ENCODE measurements at places on chromosomes 7 and 10.

DNA sequence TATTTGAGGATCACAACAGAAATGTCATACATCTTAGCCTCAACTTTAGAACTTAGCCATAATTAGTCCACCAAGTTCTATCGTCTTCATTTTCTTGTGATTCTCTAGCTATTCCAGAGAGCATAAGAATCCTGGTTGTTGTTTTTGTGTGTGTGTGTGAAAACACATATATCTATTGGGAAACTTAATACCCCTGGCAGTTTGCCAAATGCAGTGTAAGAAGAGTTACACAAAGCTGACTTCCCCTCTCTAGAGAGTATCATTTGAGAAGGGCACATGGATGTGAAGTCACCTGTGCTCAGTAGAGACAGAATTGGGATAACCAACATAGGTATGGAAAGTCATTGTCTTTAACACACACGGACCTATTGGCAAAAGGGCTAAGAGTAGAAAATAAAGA, 19.3 kb downstream of the FOXI2 start:
- no peak for DNase-seq

GRCh38 chr10:60149003-60149402, 240.7 kb downstream of the ANK3 start:
- DNase-seq: no peak

GRCh38 chr7:135975166-135975565, 2.0 kb downstream of the MTPN start:
- no peak for DNase-seq

DNA sequence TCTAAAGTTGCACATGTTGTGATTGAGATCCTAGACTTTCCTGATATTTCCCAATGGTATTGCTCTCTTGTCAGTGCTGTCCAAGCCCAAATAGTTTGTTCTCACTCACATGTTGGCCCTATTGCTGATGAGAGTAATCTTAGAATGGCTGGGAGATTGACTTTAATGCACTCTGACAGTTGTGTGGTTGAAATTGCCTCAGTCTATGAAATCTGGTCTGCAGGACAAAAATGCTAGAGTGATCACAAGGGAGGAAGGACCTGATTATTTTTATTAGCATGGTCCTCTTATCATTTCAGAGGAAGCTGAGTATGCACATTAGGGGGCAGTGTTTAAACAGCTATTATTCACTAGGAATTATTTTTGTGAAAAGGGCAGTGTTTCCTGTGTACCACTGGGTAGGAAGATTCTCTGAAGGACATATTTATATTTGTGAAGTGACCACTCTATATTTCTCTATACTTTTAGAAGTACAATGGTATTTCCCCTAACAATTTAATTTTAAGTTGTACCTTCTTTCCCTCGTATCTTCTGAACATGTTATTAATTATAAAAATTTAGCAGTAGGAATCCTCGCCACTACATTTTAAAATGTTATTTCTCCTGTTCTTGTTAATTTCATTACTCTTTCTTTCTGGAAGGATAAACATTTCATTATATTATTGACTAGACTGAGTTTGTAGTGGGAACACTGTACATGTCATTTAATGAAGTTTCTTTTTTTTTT, 64.4 kb downstream of the SUGCT start:
- DNase-seq: no peak

DNA sequence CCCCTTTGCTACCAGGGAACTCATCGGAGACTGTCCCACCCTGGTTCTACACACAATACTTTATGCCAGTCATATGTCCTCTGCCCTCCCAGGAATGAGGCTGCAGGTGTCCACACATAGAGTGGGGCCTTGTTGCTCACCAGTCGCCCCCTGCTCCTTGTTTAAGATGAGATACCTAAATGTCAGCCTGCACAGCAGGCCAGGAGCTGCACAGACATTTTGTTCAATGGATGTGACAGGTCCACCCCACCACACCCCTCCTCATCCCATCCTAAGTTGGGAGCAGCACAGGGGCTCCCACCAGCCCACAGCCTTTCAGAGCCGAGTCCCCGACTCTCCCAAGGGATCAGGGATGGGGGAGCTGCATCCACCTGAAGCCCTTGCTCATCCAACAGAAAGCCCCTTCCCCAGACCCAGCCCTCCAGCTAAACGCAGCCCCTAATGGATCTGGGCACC, 6.2 kb upstream of the GRID1 start:
- DNase-seq: no peak

- DNase-seq: no peak
These were observed 7.5 kb upstream of the FAM171A1 start for GRCh38 chr10:15378569-15378968.

DNA sequence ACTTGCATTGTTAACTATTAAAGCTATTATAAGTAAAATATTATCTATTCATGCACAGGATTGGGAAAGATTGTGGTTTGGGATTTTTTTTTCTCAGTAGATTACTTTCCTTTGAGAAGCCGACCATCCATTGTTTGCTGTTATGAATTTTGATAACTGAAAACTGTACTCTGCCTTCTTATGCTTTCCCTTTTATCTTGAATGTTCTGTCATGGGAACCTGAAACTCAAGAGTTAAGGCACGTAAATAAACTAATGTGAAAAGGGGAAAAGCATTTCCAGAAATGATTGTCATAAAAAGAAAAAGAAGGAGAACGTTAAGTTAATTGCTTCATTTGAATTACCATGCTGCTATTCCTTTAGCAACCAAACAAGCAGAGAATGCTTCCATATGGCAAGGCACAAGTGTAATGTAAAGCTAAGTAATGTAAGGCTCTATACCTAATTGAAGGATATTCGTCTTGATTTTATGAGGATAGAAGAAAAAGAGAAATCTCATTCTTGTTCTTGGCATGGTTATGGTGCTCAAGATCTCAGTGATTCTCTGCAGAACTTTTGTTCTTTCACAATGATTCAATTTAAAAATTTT, 370.8 kb downstream of the AUTS2 start:
- DNase-seq: no peak

GRCh38 chr7:44046321-44047061, 2.0 kb downstream of the DBNL start:
- no peak for DNase-seq

- no peak for DNase-seq
These were observed 35.9 kb downstream of the SVOPL start for GRCh38 chr7:138665249-138665648.

DNA sequence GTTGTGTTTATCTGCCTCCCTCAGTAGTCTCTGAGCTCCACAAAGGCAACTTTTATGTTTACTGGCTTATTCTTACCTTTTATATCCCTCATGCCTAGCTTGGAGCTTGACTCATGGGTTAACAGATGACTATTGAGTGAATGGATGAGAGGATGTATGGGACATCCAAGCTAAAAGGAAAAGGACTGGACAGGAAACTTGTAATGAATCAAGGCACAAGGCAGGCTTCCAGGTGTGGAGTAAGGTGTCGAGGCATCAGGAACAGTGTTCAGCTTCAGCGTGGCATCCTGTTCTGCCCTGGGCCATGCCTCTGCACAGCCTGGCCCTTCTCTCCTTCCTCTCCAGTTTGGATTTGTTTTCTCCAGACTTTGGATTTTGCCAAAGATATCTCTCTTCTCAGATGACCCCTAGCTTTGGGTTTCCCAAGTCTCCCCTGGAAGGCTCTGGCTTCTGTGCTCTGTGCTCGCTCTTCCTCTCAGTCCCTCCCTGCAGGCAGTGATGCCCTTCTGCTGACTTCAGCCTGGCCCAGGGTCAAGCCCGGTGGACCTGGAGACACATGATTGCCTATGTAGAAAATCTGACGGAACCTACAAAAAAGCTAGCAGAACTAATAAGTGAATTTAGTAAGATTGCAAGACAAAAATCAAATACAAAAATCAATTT, 367.3 kb downstream of the CXCL12 start:
- no peak for DNase-seq

GRCh38 chr7:20661884-20662283, 46.4 kb downstream of the ABCB5 start:
- DNase-seq: no peak

DNA sequence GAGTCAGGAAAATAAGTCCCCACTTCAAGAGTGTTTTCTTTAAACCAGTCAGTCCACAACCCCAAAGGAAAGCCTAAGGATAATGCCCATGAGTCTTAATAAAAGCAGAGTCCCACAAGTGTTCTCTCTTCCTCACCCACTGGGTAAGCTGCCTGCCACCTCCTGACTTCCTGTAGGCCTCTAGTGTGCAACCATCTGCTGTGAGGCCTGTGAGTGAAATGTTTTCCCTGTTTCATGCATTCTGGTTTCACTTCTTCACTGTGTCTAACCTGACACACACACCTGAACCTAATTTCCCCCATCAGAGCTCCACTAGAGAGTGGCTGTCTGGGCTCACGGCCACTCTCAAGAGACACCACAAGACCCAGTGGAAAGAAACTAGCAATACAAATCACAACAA, 38.9 kb upstream of the GDF10 start:
- no peak for DNase-seq

DNA sequence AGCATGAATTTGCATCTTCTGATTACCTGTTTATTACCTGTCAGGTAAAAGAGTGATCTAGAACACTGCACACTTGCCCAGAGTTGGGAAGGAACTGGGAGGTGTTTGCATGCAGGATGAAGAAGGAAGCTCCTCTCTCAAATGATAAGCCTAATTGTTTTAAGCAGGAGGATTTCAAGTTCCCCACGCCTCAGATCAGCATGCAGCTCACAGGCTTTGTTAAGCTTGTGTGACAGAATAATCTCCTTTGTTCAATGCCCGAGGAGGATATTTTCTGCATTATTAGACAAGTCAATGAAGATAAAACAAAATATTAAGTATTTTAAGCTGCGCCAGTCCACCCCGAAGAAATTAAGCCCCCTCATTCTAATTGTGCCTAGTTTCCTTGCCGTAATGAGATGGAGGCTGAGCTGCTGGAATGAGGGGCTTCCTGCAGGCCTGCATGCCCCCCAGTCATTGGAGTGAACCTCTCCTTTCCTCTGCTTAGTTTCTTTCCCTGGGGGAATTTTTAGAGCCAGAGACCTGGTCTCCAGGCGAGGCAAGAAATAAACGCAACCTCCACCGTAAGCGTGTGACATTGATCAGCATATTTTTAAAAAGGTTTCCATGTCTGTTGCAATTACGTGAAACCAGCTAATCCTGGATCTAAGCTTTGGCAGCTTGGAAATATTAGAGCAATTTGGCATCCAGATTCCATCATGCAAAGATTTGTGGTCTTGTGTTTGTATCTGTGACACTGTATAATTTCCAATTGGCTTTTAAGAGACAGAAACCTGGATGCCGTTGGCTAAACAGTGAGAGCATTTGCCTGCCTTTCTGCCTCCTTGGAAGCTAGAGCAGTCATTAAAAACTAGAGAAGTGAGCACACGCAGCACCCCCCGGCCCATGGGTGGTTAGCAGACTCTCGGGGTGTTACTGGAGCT, 376.0 kb downstream of the GALNT17 start:
- no peak for DNase-seq

DNA sequence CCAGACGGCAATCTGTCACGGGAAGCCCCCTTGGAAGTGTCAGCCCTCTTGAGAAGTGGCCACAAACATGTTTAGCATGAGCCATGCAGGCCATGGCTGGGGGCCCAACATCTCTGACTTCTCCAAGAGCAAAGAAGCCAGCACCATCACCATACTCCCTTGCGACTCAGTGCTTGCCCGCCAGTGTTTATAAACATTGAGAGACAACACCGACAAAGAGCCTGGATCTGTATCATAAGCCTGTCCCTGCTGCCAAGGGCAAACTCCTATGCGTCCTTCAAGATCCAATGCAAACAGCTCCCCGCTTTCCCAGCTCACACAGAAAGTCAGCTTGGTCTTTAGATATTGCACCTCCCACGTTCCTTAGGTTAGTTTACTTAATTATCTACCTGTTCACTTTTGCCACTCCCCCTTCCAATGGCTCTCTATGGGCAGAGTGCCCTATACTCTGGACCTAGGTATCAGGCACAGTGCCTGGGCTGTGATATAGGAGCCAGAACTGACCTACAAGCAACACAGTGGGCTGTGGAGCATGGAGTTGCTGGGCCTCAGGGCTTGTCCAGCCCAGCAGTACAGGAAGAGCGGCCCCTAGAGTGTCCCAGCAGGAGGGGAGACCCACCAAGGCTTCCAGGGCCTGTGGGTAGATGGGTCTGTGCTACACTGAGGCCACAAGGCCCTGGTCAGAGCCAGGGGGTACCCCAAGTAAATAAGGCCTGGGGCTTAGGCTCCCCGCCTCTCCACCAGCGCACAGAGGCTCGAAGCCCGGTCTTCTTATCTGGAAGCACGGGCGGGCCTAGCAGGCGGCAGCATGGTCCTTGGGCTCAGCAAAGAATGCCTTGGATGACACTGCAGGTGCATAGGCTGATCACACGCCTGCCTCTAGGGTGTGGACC, 37.7 kb downstream of the CAMK2B start:
- no peak for DNase-seq

- DNase-seq: no peak
These were observed 341.7 kb upstream of the SEMA3D start for GRCh38 chr7:85528581-85528980.

- DNase-seq: no peak
These were observed 113.2 kb upstream of the ADO start for GRCh38 chr10:62691336-62691735.

DNA sequence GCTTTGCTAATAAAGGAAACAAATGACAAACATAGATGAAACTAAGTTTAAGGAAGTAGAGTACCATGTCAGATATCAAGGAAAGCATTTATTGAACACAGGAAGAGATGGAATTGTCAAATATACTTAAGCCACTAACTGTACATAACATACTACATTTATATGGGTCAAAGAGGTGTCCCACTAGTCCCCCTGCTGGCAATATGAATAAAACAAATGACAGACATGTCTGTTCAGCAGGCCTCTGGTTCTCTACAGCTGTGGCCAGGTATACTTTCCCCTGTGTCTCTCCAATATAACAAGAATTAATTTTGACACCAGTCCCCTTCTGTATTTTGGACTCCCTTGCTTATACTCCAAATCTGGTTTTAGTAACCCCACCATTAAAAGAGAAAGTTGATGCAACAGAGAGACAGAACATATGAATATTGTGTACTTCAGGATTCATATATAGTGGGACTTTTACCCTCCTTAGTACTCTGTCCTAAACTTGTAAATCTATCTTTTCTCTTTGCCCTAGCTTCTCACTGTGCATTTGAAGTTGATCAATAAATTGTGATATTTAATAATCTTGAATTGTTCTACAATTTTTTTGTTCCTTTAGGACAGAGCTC, 42.9 kb downstream of the CD36 start:
- DNase-seq: no peak

- no peak for DNase-seq
These were observed 3.3 kb downstream of the SEMA3A start for GRCh38 chr7:84191261-84191660.

- no peak for DNase-seq
These were observed 1254.4 kb upstream of the PHF14 start for GRCh38 chr7:9719303-9719702.

GRCh38 chr7:99984593-99984992, 8.8 kb upstream of the AZGP1 start:
- DNase-seq: no peak

GRCh38 chr10:124688889-124689670, 55.1 kb downstream of the FAM53B start:
- DNase-seq: no peak

All from heart right ventricle (tissue), 16 donors.